Purkinje cell (primary cell): ENCODE measurements at places on chromosomes 4 and X. TPM values are rescaled to one million over a fixed set of nuclear protein-coding genes. Genes with fewer than 3 reads are reported as not detected.

Gene IL1RAPL1
- polyA plus RNA-seq: 26.5 and 27.3 TPM in 2 replicates

Gene WAS
- polyA plus RNA-seq: not detected in 2 replicates

Gene RBM47
- 0.17 TPM in 1 of 2 replicates, not detected in the other for polyA plus RNA-seq

Gene ADGRG2
- polyA plus RNA-seq: not detected in 2 replicates

Gene EFNB1
- polyA plus RNA-seq: 0.51 TPM in 1 of 2 replicates, not detected in the other

Gene ATP10D
- 21.0 and 26.4 TPM in 2 replicates for polyA plus RNA-seq

Gene FAM47A
- not detected in 2 replicates for polyA plus RNA-seq
